ENCODE measurements at places on chromosomes 11 and 22.

- no peak for DNase-seq
These were observed 324.1 kb upstream of the NCAM1 start for GRCh38 chr11:112637076-112637475.

DNA sequence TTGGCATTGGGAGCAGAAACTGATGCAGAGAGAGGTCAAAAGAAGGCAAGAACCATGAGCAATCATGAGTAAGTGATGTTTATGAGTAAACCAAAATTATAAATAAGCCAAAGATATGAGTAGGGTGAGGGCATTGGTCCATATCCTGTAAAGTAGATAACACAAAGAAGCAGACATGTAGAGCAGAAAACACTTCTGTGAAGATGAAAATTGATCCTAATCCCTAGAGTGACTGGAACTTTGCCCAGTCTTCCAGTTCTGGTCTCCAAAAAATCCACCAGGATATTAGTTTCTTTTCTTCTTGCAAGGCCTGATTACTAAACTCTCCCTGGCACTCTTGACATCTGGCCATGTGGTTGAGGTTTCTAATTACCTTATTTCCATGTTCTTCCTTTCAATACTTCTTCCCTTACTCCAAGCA, 13.7 kb upstream of the DRD2 start:
- DNase-seq, result no peak

DNA sequence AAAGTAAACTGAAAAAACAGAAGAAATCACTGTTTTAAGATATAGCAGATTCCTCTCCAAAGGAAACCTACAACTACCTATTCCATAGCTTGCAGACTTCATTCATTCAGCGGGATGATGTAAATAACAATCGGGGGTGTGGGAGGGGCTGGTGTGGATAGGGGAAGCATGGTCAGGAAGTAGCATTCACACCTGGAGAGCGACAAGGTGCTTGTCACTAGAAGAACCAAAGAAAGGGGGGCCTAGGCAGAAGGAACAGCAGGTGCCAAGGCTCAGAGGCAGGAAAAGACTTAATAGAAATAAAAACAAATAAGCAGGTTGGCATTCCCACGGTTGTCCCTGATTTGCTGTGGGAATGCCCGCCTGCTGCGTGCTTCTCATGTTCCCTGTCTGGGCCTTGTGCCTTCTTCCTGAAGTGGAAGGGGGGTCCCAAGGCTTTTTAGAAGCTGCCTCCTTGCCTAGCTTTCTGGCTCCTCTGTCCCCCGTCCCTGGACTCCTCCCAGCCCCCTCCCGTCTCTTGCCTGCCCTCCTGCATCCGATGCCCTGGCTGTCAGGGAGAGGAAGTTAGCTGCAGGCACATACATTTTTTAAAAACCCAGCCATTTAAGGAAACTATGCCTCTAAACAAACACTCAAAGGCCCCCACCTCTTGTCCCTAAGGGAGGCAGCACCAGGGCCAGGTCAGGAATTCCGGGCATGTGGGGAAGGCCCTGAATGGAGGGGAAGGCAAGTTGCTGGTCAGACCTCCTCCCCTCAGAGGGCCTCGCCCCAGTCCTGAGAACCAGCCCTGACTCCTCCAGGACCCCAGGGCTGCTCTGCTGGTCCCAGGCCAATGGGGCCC, 54.7 kb upstream of the PRDM11 start:
- DNase-seq, result no peak

GRCh38 chr11:12207384-12208150, 97.2 kb downstream of the MICAL2 start:
- no peak for DNase-seq

DNA sequence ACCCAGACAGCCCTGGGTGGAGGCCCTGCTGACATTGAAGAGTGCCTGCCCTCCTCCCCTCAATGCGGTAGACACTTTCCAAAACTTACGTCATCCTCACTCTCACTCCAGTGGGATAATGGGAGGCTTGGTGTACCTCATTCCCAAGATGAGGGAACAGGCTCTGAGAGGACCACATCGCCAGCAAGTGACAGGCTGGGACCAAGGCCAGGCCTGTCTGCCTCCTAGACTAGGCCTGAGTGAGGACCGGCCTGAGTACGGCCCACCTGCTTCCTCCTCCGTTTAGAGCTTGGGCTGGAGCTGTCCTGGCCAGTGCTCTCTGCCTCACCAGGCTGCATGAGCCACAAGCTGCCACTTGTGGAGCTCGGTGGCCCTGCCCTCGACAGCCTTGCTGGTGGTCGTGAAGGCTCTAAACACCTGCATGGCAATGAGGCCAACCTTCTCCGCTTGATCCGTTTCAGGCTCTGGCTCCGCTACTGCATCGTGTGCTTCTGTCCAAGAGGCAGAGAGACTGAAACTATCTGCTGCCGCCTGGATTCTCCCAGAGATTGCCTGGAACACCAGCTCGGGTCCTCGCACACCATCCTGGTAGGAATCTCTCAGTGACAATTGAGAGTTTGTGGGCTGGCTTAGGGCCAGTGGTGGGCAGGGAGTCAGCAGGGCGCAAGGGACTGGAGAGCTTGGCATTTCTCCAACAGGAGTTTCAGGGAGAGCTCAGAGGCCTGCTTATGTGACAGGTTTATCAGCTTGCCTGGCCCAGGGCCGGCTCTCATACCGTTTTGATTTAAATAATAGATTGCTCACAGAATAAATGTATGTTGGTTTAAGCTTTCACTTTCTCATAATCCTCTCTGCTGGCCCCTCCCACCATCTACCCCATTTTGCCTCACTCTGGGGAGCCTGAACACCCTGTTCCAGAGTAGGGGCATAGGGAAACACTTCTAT, 9.4 kb downstream of the LRRC75B start:
- no peak for DNase-seq

- DNase-seq, result peak; percentile 52
These were observed at the start of gene TTLL12 for GRCh38 chr22:43186272-43187170. Gene TTLL12 (minus strand): TSS chr22:43187134. CDS start chr22:43187069, 65 bp downstream.

GRCh38 chr11:61694602-61694939, 14.4 kb downstream of the DAGLA start:
- DNase-seq, result no peak

DNA sequence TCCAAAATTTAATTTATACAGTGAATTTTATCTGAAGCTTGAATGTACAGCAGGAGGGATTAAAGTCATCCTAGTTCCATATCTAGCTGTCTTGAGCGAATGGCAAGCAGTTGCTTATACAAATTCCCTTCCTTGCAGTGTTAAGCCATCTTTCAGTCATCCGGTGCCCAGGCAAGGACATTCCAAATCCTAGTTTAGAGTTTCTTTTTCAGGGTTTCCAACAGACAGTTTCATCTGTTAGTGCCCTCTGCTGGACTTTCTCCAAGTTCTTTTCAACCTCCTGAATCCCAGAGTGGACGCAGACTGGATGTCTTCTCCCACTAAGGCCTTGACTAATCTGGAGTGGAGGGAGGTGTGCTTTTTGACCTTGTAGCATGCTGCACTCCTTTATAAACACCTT, 45.4 kb downstream of the GRAMD1B start:
- DNase-seq, result no peak

GRCh38 chr11:2267306-2267850, 3.0 kb downstream of the ASCL2 start:
- DNase-seq, result no peak

DNA sequence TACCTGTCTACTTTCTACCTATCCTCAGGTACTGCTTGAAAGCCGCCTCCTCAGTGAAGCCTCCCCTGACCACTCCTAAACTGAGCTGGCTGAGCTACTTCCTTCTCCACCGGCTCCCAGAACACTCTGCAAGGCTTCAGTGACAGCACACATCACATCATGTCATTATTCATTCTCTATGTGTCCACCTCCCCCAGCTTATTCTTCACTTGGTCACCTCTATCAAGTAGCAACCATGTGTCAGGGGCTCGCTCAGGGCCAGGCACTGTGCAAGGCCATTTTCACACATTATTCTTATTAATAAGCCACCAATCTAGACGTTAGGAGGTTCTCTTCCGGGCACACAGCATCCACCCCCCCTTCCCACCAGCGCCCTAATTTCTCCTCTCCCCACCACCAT, 3.7 kb upstream of the ELFN2 start:
- no peak for DNase-seq

DNA sequence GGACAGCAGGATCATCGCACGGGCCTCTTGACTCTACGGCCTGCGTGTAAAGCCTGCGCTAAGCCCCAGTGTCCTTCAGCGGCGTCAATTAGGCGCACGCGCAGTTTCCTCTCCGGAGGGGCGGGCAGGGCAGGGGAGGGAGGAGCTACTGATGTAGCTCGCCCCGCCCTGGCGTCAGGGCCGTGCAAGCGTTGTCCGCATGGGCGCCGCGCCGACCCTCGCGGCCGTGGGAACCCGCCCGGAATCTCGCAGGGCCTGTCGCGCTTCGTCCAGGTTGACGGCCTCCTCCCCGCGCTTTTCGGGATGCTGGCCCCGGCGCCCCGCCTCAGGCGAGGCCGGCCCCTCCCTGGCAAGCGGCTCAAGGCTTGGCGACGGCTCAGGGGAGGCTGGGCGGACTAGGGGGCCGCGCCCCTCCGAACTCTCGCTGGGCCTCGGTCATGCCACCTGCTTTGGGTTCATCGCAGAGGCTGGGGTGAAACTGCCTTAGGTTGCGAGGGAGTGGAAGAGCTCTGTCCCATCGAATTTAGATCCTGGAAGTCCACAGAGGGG, 61.1 kb downstream of the ST3GAL4 start:
- DNase-seq, result peak; percentile 62

GRCh38 chr11:123330471-123330870, 99.6 kb upstream of the GRAMD1B start:
- DNase-seq, result no peak

DNA sequence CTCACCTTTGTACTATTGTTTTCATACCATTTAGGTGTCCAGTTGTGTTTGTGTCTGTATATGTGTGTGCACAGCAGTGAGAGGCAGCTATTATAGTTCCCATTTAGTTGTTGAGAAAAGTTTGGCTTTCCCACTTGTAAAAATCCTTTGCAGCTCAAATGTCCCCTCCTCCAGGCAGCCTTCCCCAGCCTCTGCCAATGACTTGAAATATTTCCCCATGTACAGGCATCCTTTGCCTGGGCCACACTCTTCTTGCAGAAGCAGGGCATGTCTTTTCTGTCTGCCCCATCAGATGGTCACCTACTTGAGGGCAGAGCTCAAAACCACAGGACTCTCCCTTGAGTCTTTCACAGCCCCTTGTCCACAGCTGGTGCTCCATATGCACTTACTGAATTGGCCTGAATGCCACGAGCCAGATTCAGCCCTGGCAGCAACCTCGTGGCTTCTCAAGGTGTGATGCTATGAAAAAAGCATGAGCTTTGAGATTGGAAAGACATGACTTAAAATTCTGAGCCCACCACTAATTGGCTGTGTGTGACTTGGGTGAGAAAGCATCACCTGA, 39.3 kb downstream of the MYEOV start:
- DNase-seq, result no peak

GRCh38 chr22:43535336-43535735, 123.5 kb downstream of the MPPED1 start:
- no peak for DNase-seq

- no peak for DNase-seq
These were observed 80.2 kb downstream of the PLEKHA7 start for GRCh38 chr11:16933756-16934603.

GRCh38 chr11:128757235-128757711, 63.4 kb downstream of the FLI1 start:
- DNase-seq, result no peak

GRCh38 chr11:15586741-15587473, 472.2 kb downstream of the INSC start:
- DNase-seq, result no peak

DNA sequence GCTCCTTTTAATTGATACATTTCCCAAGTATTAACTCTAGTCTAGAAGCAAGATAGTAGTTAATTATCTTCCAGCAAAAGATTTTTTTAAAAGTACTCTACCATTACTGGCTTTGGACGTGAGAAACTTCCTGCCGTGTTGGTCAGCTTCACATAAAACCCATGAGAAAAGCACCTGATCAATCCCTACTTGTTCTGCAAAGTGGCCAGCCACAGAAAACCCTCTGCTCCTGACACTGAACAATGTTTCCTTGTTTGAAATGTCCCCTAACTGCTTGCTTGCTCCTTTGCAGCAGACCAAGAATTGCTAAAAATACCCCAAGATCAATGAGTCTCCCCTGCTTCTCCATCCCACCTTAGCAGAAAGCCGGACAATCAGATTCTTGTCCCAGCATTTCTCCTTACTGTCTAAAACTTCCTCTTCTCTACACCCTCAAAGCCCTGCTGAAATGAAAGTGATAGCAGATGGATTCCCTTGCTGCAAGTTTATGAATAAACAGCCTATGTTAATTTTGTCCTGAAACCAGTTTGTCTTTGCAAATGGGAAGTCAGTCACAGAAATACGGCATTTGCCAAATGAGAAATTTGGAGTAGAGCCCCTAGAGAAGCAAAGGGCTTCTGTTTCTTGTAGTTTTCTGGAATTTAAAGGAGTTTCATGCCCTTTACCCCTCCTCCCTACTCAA, 207.1 kb upstream of the ARHGAP20 start:
- no peak for DNase-seq

GRCh38 chr22:31363885-31364465, 17.8 kb upstream of the PATZ1 start:
- DNase-seq, result no peak

DNA sequence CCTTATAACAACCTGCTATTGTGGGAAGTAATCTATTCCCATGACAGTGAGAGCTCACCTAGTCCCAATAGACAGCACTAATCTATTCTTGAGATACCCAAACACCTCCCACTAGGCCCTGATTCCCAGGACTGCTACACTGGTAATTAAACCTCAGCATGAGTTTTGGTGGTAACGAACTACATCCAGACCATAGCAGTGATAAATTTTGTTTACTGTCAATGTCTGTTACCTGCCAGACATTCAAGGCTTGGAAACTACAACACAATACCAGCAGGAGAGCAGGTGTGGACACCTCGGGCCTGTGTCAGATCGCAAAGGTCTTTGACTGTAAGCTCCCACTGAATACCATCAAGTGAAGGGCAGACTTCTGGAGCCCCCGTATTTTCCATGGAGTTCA, 187.1 kb downstream of the ARHGAP42 start:
- DNase-seq, result no peak
